ENCODE measurements at places on chromosomes 1 and 21.

DNA sequence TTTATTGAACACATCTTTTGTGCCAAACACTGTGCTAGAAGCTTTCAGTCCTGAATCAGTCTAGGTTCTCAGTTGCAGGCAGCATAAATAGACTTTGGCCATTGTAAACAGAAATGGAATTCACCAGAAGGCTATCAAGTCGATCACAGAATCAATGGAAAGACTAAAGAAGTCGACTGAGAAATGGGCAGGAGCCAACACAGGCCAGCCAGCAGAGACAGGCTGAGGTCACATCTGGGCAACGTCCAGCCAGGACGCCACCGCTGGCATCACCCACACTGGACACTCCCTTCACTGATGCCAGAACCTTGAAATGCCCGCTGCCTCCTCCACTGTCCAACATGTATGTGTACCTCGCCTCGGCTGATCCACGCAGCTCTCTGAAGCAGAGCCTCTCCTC is 5.5 kb upstream of the CNTN2 start:
- no peak for DNase-seq

- no peak for DNase-seq
Observed at GRCh38 chr21:43940329-43941050, 71.6 kb upstream of the TRAPPC10 start.

- no peak for DNase-seq
Observed at GRCh38 chr1:190940951-190941350, 463.3 kb upstream of the BRINP3 start.

DNA sequence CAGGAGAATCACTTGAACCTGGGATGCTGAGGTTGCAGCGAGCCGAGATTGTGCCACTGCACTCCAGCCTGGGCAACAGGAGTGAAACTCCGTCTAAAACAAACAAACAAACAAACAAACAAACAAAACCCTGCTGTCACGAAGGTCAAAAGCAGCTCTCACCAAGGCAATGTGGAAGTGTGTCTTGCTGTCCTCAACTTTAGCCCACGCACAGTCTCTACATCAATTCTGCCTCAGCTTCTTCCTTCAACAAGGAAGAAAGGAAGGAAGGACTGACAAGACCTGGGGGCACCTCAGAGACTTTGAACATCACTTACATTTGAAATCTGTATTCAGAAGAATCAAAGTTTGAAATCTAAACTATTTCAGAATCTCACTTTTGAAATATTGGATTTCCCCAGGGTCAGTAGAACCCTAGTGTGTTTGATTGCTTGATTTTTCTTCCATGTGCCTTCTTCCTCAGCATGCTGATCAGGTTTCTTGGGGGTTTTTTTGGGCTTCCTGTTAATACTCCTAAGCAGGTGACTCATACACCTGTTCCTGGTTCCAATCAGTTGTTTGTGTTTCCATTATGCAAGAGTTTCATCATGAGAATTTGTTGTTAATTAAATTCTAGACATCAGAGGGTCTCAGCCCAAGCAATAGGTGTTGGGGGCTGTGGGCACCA is 6.5 kb upstream of the CSTB start:
- no peak for DNase-seq

GRCh38 chr1:211478801-211479578 is 13.0 kb downstream of the RD3 start:
- no peak for DNase-seq
